Naive thymus-derived CD8-positive, alpha-beta T cell (primary cell): ENCODE measurements at places on chromosomes 4 and X. TPM values are rescaled to one million over a fixed set of nuclear protein-coding genes. Genes with fewer than 3 reads are reported as not detected.

- DNase-seq, result no peak
- peaks cover 2% of the 10 kb centered on the region for H3K4me1 ChIP-seq
- no peak overlapping the region for H3K4me3 ChIP-seq
- H3K27ac ChIP-seq, result no peak overlapping the region
Observed at GRCh38 chr4:10074767-10075105, 41.9 kb downstream of the WDR1 start.

DNA sequence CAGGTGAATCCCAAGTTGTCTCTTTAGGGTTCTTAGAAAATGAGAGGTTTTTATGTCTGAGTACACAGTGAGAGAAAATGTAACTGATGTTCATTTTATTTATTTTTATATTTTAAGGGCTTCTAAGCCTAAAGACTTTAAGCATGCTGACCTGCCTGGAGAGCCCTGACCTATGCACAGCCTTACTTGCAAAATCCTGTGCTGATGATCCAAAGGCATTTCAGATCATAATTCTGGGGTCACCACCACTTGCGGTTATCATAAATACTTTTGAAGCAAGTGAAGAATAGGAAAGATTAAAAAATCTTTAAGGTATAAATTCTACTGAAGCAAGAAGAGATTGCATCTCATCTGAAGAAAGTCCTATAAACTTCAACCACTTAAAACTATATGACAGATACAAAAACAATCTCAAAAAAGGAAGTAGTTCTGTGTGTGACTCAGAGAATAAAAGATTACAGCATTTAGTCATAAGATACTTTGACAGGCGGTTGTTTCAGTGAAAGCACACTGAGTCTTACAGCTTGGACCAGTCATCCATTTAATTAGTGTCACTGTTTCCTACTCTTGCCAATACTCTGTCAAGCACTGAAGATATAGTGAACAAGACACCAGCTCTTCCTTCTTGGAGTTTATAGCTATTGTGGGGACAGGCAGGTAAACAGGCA lies 245.2 kb upstream of the DIPK2B start:
- no peak for DNase-seq
- H3K4me3 ChIP-seq, result no peak overlapping the region
- no peaks in the 10 kb centered on the region for H3K36me3 ChIP-seq
- H3K4me1 ChIP-seq, result no peaks in the 10 kb centered on the region

GRCh38 chr4:44425614-44426208 lies 22.9 kb downstream of the KCTD8 start:
- no peaks in the 10 kb centered on the region for H3K4me1 ChIP-seq
- H3K36me3 ChIP-seq, result no peaks in the 10 kb centered on the region
- no peak overlapping the region for H3K27ac ChIP-seq
- H3K4me3 ChIP-seq, result no peak overlapping the region
- no peaks in the 10 kb centered on the region for H3K27me3 ChIP-seq
- no peak for DNase-seq

GRCh38 chrX:71953946-71954345 lies 43.3 kb downstream of the NHSL2 start:
- no peaks in the 10 kb centered on the region for H3K27me3 ChIP-seq
- H3K27ac ChIP-seq, result no peak overlapping the region
- H3K36me3 ChIP-seq, result no peaks in the 10 kb centered on the region
- no peak for DNase-seq
- H3K4me1 ChIP-seq, result peaks cover 2% of the 10 kb centered on the region

Gene RBM47
- 0.88 TPM for total RNA-seq

Gene CENPE
- 0.62 TPM for total RNA-seq

Gene ENPP6
- total RNA-seq, result not detected

Gene WDR17
- 1.5 TPM for total RNA-seq

Gene ASB12
- 0.29 TPM for total RNA-seq

Gene FAM9B
- total RNA-seq, result not detected
